AG04449 (cell line): ENCODE measurements at places on chromosomes 5 and 9.
A peak's percentile ranks its signal among the peaks of the same experiment; 100 is the strongest.

DNA sequence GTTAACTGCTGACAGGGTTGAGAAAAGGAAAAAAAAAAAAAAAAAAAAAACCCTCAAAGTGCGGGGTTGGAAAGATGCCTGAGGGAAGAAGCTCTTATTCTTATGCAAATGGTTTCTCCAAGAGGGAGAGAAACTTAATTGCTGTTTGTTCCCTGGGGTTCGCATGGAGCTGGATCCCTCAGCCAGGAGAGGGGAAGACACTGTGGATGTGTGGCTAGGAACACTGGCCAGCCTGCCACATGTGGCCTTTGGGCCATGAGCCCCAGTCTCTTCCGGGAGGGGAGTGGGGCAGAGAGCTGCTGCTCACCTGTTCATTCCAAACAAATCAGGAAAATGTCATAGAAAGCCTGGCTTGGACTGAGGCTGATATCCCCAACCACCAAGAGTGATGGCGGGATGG lies 9.4 kb upstream of the SCGB3A2 start:
- DNase-seq, result no peak

- DNase-seq, result no peak
These were observed 704 bp downstream of the CCDC112 start for GRCh38 chr5:115295777-115296123.

- no peak for DNase-seq
These were observed 152.1 kb downstream of the FSTL4 start for GRCh38 chr5:133460172-133460758.

DNA sequence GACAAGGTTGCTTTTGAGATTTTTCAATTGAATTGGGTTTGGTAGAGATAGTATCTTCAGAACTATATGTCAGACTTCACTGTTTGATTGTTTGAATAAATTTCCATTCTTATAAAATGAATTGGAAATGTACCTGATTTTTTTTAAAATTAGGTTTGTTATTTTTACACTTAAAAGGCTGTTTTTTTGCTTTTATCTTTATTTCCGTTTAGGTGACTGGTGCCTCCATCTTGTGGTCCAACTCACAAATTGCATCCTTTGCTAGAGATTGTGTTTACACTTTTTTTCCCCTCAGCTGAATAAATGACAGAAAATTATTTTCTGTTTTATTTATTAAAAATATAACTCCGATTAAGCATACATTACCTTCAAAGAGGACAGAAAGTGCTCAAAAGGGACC lies 15.6 kb downstream of the NDUFAF2 start:
- no peak for DNase-seq

- DNase-seq, result no peak
These were observed at the start of gene PARP8 for GRCh38 chr5:50666261-50667022. Gene PARP8 (plus strand): TSS chr5:50666637. CDS start chr5:50667096, 459 bp downstream.

GRCh38 chr9:129549684-129550083 lies 71.2 kb downstream of the C9orf50 start:
- DNase-seq, result no peak

GRCh38 chr5:162393534-162393933 lies 326.0 kb downstream of the GABRG2 start:
- no peak for DNase-seq

DNA sequence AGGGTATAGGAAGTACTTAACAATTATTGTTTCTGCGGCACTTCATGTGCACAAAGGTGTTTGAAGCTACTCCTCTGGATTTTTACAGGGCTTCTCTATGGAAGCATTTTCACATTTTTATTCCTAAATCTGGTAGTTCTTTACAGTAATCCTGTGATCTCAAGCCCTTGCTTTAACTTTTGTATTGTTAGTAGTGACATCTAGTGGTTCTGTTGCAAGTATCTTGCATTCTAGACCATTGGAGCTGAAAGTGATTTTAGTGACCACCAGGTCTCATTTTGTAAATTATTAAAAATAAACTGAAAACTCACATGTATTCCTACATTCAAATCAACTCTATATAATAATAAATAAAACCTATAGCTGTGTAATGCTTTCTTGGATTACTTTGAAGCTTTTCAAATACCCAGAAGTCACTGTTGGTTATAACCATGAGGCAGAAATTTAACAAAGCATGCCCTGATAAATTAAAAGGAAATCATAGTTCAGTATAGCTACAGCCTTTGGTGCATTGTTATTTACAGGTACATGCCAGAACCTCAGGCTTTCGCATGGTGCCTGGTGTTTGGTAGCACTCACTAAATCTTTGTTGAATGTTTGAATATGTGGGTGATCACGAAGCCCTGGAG lies 18.9 kb downstream of the RPS23 start:
- DNase-seq, result no peak

GRCh38 chr9:31916591-31917241 lies 467.7 kb upstream of the ACO1 start:
- DNase-seq, result no peak

DNA sequence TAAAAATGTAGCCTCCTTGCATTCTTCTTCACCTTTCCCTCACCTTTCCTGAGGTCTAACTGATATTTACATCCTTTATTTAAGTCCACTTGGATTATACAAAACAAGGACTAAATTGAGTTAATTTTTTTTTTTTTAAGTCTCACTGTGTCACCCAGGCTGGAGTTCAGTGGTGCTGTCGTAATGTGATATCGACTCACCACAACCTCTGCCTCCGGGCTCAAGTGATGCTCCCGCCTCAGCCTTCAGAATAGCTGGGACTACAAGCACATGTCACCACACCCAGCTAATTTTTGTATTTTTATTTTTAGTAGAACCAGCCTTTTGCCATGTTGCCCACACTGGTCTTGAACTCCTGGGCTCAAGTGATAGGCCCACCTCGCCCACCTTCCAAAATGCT lies 195.3 kb downstream of the BNC2 start:
- DNase-seq, result no peak

GRCh38 chr9:91200692-91201336 lies 160.9 kb downstream of the AUH start:
- DNase-seq, result no peak

- no peak for DNase-seq
These were observed 16.2 kb downstream of the FNBP1 start for GRCh38 chr9:130026583-130027340.

DNA sequence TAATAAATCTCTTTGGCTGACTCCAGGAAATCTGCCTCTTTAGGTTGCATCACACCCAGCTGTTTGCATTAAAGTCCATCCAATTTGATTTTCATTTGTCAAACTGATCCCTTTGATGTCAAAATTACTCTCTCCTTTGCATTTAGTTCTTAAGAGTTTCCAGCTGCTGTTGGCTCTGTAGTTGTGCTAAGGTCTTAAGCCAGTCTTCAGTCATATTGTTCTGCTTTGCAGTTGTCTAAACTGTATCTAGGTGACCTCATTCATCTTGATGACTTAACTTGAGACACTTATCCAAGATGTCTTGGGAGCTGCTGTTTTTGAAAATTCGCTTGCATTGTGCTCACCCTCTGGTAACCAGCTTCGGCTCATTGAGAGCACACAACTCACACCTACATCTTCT lies 386.9 kb upstream of the TLE4 start:
- DNase-seq, result no peak

GRCh38 chr9:134793288-134794188 lies 87.1 kb upstream of the FCN2 start:
- no peak for DNase-seq

DNA sequence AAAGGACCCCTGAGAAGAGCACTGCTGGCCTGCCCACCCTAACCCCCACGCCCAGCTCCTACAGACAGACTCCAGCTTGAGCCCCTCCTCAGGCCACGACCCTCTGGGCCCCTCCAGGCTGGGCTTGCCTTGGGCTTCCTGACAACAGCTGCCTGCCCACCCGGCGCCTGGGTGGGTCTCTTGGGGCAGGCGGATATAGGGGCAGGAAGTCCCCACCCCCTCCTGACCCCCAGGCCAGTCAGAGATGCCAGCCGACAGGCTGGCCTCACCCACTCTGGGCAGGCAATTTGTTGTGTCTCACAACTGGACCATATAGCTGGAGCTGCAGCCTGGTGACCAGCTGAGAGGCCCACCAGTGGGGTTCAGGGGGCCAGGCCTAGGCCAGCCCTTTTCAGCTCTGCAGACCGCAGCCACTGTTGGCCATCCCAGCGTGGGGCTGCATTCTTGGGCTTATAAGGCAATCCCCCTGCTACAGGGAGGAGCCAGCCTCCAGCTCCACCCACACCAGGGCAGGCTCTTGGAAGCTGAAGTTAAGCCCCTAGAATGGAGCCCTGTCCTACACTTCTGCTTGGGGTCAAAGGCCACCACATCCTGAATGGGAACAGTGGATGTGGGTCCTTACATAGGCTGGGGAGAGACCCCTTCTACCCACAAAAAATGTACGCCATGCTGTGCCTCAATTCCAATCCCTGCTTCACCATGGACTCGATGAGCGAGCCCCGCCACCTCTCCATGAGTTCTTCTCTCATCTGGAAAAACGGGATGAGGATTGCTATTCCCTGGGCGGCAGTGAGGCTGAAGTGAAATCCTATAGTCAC lies 2.0 kb downstream of the PDLIM7 start:
- peak; percentile 78 for DNase-seq

- no peak for DNase-seq
These were observed 65.4 kb upstream of the HAND1 start for GRCh38 chr5:154543380-154543779.

DNA sequence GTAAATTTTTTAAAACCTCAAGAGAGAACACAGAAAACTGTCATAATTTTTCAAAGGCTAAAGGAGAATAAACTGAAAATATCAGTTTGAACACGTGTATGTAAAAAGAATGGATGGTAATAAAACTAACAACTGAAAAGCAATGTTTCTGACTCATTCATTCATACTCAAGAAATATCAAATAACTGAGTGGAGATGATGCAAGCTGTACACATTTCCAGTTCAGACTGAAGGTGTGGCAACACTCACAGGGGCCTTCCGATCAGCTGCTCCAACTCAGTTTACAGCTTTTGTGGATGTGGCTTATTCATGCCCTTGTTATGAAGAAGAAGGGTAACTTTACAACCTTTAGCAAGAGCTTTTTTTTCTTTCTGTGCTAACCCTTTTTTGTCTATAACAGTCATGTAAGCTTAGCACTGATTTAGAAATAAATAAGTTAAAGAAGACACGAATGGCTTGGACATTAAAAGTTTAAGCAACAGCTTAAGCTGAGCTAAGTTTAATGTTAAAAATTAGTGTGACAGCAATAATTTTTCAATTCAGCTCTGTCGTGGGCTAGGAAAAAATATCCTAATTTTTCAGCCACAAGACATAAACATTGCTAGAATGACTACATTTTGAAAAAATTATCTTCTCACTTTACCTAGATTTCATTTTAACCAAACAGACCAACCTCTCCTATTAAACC lies 453.5 kb downstream of the RAB3C start:
- peak; percentile 96 for DNase-seq

DNA sequence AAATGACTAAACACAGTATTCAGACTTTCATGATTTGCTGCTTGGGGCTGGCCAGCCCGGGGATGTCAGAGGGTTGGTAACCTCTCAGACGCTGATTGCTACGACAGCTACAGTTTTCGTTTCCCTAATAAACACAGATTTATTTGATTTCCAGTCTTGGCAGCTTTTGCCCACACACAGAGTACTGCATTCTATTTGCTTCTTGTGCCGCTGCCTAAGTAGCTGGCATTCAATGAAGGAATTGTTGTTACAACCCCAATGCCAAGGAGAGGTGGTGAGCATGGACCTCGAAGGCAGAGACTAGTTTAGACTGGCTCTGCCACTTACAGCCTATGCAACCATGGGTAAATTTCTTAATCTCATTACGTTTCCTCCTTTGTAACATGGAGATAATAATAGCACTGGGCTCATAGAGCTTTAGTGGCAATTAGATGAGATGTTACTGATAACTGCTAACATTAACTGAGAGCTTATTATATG lies 247.1 kb upstream of the PANK3 start:
- DNase-seq, result no peak

DNA sequence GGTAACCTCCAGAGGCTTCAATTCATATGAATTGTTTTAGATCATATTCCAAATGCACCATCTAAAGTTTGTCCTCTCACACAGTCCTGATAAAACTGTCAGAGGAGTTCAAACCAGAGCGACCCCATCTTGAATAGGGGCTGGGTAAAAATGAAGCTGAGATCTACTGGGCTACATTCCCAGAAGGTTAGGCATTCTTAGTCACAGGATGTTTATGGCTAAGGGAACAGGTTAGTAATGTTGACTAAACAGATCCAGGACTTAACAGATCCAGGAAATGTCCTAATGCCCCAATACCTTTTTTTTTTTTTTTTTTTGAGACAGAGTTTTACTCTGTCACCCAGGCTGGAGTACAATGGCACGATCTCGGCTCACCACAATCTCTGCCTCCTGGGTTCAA lies 192.6 kb upstream of the PRDM9 start:
- no peak for DNase-seq

DNA sequence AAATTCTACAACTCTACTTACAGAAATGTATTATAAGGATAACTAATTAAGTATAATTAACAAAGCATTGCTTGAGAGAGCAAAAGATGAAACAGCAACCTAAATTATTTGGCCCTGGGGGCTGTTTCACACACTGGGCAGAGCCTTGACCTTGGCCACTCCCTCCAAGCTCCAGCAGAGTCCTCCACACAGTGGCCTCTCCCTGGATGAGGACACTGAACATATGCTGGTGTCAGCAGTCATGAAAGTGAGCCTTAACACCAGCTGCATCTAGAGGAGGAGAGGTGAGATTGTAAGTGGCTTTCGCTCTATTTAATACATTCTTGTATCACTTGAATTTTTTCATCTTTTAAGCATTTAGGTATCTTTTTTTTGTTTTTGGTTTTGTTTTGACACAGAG lies 23.3 kb upstream of the ZDHHC12 start:
- no peak for DNase-seq

DNA sequence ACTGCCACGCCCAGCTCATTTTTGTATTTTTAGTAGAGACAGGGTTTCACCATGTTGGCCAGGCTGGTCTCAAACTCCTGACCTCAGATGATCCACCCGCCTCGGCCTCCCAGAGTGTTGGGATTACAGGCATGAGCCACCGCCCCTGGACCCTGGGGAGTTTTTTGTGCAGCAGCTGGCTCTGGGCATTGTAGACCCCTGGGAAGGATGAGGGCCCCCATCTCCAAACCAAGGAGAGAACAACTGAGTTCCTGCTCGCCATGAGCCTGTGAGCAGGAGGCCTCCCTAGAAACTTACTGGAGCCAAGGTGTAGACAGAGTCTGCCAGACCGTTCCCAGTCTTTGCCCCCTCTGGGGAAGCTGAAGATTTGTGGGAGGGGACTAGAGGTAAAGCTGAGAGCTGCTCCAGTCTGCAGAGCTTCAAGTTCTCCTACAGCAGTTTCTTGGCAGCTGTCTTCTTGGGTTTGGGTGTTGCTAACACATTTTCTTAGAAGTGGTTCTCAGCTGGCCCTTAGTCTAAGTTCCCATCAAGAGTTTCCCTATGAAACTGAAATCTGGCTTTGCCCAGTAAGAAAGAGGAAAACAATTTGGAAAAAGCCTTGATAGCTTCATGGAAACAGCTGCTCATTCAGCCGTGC lies 12.4 kb downstream of the NUDT2 start:
- no peak for DNase-seq

GRCh38 chr5:151077419-151077818 lies 3.4 kb downstream of the TNIP1 start:
- DNase-seq, result no peak

GRCh38 chr9:83956086-83956435 lies 24.0 kb downstream of the HNRNPK start:
- no peak for DNase-seq
